ENCODE measurements at places on chromosomes 3 and 15.

- no peak for DNase-seq
These were observed 15.0 kb downstream of the SPTSSB start for GRCh38 chr3:161356287-161356686.

DNA sequence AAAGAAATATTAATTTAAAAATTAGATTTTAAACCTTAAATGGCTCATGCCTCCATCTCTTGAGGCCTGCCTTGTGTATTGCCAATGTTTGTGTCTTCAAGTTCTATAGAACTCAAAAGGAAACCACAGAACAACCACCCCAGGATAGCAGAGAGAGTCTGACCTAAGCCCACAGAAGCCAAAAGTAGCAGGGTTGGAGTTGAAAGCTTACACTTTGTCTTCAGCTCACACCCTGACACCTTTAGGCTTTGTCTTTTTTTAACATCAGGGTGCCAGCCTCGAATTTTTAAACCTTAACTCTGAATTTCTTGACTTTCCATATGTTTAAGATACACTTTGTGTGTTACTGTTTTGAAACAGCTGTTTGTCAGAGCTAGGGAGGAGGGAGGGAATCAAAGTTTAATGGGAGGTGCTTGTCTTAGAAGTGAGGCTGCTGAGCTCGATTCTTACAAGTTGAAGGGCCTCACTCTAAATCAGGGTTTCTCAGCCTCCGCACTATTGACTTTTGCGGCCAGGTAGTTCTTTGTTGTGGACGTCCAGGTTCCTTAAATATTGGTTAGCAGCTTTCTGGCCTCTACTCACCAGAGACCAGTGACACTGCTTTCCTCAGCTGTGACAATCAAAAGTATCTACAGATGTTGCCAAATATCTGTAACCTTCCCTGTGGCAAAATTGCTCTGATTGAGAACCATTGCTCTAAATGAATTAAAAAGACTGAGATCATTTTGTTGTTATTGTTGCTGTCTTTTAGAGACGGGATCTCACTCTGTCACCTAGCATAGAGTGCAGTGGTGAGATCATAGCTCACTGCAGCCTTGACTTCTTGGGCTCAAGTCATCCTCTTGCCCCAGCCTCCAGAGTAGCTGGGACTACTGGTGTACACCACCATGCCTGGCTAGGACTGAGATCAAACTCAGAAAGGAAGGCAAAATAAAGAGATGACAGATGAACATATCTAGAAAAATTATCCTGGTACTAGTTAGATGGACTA is 139.2 kb upstream of the EOMES start:
- DNase-seq, result no peak

DNA sequence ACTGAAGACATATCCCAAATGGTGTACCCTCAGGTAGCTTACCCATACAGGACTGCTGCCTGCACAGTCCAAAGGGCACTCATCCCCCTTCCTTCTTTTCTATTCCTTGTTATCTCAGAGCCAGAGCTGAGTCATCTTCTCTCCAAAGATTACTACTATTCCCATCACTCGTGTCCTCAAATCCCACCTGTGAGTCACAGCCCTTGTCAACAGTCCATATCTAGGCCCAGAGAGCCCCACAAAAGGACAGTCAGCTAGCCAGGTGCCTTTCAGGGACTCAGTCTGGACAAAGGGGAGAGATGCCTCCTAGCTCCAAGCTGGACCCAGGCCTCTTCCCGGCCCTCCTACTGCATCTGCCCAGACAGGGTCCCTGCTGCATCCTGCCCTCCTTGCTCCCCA is 11.0 kb downstream of the PARP16 start:
- DNase-seq, result no peak

- DNase-seq, result no peak
These were observed 13.9 kb upstream of the XXYLT1 start for GRCh38 chr3:195284842-195285241.

- DNase-seq, result no peak
These were observed 11.5 kb downstream of the PPP4R2 start for GRCh38 chr3:73007992-73008712.

- no peak for DNase-seq
These were observed 158.7 kb downstream of the GHSR start for GRCh38 chr3:172289583-172289982.

DNA sequence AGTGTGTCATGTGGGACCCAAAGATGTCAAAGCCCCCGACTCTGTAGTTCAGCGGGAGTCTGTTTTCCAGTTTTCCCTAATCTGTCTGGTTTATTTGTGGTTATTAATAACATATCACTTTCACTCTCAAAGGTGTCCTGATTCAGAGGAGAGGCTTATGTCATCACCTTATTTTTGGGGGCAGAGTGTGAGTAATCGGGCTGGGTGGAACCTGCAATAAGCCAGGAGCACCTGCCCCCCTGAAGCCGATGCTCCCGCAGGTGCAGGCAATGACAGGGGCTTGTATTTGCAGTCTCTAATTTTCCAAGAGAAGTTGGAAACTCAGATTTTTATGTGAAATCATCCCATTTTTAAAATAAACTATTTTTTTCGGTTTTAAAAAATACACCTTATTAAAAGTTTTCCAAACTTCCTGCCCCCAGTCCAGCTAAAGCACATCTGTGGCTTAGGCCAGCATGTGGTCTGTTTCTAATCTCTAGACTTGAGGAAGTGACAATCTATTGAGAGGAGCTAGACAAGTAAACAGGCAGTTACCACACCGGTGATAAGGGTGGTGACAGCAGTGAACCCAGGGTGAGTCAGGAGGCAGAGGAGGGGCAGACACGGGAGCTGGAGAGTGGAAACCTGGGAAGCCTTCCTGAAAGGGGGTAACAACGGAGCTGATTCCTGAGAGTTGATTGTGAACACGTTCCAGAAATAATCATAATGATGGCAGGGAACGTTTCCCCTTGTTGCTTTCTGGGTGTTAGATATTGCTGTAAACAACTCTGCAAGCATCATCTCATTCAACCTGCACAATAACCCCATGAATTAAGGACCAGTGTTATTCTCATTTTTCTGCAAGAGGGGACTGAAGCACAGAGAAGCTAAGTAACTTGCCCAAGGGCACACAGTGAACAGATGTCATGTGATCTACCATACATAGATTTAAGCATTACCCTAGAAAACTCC is 37.2 kb downstream of the BHLHE40 start:
- no peak for DNase-seq

DNA sequence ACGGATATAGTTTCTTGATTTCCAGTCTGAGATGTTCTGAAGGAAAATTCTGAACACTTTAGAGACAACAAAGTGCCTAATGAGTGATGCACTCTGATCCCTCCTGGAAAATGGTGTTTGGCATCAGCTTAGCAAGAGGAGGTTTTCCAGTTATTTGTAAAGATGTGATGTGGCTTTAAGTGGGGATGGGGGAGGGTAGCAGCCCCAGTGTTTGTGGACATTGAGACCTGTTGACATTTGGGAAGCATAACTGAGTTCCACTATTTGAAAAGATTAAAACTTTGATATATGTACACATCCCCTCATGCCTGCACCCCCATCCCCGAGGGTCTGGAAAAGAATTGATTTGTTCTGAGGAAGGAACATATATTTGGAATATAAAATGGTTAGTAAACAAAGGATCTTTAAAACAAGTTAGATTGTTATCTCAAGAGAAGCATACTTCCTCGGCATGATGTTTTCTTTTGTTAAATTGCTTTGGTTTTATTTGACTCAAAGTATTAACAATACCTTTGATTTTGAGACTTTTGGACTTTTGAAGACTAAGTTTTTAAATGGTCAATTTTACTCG is 6.5 kb downstream of the IGF1R start:
- DNase-seq, result no peak

DNA sequence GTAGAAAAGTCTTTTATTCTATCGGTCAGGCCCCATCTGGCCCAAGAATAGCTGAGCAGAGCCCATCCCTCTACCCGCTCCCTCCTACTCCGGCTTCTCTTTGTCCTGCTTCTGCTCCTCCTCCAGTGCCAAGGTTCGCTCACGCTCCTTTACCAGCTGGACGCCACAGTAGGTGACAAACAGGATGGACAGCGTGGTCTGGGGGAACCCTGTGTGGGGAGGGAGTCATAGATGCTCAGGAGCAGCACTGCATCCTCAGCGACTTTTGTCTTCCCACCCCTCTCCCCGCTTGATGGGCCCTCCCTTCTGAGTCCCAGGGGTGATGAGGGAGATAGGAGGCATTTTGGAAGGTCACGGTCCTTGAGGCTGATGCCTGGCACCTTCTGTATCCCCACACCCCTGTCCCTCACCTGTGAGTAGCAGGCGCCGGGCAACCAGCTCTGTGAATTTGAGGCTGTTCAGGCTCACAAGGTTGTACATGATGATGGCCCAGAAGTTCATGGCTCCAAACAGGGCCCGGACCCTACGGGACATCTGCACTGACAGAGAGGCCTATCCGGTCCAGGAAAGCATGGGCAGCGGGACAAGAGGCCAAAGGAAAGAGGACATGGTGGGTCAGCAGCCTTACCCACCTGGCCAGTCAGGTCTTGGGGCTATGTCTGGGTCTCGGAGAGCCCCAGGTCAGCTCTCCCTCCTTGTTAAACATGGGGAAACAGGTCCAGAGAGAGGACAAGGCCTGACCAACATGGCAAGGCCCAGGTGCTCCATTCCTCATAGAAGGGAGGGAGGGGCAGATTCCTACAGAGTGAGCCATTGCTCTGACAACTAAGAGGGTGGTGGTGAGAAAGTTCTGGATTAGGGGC is 7.6 kb downstream of the KLHL40 start:
- no peak for DNase-seq

- DNase-seq, result no peak
These were observed 54.2 kb upstream of the MTMR10 start for GRCh38 chr15:31045606-31046005.

DNA sequence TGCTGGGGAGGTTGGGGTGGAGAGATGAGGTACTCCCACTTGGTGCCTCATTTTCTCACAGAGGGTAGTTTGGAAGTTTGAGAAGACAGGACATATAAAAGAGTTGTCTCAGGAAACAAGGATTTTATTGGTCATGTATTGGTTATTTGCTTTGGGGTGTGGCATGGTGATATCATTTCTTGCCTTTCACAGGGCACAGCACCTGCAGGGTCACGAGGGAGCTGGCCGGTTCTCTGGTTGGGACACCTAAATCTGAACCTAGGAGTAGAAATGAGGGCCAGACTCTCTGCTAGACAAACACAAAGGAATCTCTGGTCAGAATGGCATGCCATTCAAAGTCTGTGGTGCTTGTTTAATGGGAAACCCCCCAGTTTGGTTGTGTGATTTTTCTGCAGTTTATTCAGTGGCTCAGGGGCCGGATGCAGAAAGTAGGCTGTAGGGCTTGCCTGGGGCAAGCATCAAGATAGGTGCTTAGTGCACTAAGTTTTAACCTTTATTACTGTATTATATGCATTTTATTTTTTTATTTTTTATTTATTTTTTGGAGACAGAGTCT is 237.7 kb upstream of the EIF1B start:
- DNase-seq, result no peak

GRCh38 chr3:185337231-185337816 is 25.6 kb upstream of the MAP3K13 start:
- no peak for DNase-seq

- DNase-seq, result no peak
These were observed 23.2 kb downstream of the IRAK2 start for GRCh38 chr3:10187944-10188343.

GRCh38 chr3:12317914-12318313 is 29.0 kb downstream of the PPARG start:
- no peak for DNase-seq
